ENCODE measurements at places on chromosomes 5 and 9.

GRCh38 chr5:62038024-62038423 lies 268.0 kb upstream of the KIF2A start:
- no peak for DNase-seq

GRCh38 chr5:6029811-6030271 lies 348.5 kb downstream of the MED10 start:
- DNase-seq, result no peak

- DNase-seq, result no peak
These were observed 20.9 kb downstream of the ANXA2R start for GRCh38 chr5:43019291-43019613.

DNA sequence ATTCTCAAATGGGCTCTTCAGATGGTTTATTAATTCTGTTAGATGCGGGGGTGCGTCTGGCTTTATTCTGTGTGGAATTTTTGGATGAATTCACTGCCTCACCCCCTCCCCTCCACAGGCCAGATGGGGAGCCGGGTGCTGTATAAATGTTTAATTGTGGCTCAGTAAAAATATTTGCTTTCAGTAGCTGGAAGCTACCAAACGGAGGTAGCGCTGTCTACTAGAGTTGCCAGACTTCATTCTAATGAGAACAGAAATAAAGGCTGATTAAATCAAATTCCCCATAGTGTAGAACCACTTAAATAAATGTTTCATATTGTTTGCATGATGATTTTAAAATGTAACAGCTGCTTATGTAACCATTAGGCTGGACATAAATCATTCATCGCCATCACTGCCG lies 34.5 kb upstream of the KCNMB1 start:
- DNase-seq, result no peak

DNA sequence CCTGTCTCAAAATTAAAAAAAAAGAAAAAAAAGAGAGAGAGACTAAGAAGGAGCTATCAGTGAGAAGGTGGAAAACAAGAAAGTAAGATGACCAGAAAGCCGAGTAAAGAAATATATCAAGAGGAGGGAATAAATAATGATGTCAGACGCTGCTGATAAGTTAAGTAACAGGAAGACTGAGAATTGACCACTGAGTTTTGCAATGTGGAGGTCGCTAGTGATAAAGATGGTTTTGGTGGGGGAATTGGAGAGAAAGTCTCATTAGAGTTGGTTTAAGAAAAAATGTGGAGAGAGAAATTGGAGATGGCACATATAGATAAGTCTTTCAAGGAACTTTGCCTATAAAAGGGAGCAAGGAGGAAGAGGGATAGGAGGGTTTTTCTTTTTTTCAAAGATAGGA lies 91.9 kb downstream of the RAD23B start:
- no peak for DNase-seq

- DNase-seq, result no peak
These were observed 163.3 kb upstream of the HMHB1 start for GRCh38 chr5:143648696-143649095.

DNA sequence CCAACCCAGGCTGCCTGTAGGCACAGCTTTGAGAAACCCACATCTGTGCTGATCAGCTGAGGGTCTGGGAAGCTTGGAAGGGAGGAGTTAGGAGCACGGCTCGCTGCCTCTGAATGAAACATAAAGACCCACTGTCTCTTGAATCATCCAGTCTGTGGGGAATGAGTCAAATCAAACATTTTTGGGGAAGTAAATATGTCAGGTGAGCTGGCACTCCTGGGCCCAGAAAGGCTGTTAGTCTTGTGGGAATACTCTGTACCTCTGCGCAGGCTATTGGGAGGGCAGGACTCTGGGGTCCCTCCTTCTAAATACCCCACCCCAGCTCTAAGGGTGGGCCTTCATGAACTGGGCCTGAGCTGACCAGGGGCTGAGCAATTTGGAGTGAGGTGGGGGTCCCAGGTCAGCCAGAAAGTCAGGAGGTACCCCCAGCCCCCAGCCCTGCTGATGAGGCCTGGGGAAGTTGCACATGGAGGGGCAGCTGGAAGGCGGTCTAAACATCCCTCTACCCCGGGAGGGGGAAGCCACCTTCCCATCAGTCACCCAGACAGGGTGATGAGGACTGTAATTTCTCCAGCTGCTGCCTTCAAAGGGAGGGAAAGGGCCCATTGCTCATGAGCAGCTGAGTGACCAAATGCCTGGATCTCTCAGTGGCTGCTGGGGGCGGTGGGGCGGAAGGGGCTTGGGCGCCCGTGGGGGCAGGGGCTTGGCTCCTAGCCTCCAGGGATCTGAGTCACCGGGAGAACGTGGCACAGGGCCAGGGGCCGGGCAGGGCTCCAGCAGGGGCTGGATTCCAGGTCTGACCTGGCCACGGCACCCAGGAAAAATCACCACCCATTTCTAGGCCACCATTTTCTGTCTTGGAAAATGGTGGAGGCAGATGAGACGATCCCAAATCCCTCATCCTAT lies 10.8 kb downstream of the FIBCD1 start:
- DNase-seq, result peak; percentile 82

GRCh38 chr9:106878934-106879333 lies 16.0 kb downstream of the ZNF462 start:
- no peak for DNase-seq

- DNase-seq, result no peak
These were observed 1141.5 kb upstream of the CDH6 start for GRCh38 chr5:30051976-30052375.

DNA sequence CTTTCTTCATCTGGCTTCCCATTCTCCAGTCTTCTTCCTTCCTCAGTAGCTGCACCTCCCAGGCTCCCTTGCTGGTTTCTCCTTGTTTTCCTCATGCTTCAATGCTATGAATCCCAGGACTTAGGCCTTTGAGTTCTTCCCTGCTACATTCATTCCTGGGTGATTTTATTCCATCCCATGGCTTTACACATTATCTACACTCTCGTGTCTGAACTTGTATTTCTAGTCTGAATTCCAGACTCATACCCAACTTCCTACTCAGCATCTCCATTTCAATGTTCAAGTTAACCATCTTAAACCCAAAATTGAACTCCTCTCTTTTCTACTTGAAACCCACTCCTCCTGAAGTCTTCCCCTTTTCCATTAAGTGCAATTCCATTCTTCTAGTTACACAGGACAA lies 20.0 kb downstream of the SLC24A2 start:
- no peak for DNase-seq

GRCh38 chr5:89904442-89904841 lies 505.1 kb downstream of the CETN3 start:
- DNase-seq, result no peak

DNA sequence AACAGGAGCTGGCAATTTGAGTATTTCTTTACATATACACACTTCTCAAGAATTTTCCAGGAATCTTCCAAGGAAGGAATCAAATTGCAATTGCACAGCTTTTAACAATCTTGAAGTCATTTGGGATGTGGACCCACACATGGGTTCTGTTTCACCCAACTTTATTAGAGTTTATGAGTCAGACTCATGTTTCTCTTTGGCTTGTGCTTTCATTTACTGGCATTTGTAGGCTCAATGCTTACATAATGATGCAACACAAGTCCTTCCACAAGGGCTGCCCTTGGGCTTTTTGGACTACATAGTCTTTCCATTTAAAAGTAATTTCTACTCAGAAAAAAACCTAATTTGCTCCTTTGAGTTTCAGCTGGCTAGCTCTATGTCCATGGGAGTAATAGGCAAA lies 4.6 kb upstream of the CDC37L1 start:
- no peak for DNase-seq

- DNase-seq, result no peak
These were observed 42.0 kb downstream of the ACO1 start for GRCh38 chr9:32426278-32426939.

DNA sequence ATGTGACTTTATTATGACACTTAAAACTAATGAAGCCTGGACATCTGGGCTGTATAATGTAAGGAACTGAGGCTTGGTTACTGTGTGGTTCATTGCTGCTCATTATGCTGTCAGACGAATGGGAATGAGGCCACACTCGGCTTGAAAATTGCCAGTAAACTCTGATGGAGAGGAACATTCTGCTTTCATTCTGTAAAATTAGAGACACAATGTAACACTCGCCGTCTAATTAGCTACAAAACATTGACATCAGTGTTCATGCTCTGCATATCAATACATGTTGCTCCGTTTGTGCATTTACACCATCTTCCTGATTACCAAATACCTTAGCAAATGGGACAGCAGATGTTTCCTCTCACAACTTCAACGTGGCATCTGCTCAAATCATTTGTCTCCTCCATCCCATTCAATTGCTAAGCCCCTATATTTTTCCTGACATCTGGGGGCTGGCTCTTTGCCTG lies 133.0 kb downstream of the SLC28A3 start:
- DNase-seq, result no peak

DNA sequence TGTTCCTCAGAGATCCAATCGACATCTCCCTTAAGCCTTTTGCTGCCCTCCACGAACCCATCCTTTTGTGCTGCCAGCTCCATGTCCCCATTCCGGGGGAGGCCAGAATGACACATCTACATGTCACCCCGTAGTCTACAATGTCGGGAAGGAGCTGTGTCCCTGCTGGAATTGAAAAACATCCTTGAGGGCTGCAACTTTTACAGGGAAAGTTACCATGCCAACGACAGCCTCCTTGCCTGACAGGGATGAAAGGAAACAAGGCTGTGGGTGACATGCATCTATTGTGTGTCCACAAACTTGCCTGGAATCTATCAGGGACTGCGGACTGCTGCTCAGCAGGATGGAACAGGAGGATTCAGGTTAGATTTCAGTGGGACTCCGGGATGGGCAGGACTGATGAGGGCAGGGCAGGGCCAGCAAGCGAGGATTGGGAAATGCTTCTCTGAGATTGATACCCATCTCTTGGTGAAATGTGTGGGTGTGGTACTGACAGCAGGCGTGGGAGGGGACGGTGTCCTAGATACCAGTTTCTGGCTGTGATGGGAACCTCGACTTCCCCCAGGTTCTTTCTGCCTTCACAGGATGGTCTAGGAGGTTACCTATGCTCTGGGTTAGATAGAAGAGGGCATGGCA lies 25.5 kb downstream of the EGR1 start:
- no peak for DNase-seq

GRCh38 chr5:11048760-11049159 lies 287.7 kb upstream of the DAP start:
- no peak for DNase-seq

GRCh38 chr9:38281917-38282316 lies 110.6 kb upstream of the ALDH1B1 start:
- DNase-seq, result no peak

- DNase-seq, result no peak
These were observed 31.2 kb downstream of the KCNMB1 start for GRCh38 chr5:170357955-170358444.

DNA sequence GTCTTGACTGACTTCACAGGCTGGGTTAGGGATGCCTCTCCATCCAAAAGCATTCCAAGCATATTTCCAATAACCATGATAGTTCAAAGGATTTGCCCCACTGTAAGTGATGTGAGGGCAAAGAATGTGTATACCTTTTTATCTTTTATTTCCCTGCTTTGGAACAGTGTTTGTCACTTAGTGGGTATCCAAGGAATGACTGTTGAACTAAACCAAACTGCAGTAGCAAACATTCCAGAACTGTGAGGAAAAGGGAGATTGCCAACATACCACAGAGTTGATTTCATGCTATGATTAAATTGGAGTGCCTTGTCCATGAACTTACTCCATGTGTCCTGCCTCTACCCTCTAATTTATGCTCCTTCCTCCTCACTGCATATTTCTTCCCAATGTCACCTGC lies 400.0 kb downstream of the KIAA0825 start:
- DNase-seq, result peak; percentile 84

- DNase-seq, result no peak
These were observed 116.7 kb upstream of the HAPLN1 start for GRCh38 chr5:83837265-83837907.

- DNase-seq, result peak; percentile 41
These were observed 110.7 kb downstream of the CCDC192 start for GRCh38 chr5:127813633-127814587.

GRCh38 chr5:7391215-7391614 lies 4.7 kb upstream of the ADCY2 start:
- no peak for DNase-seq

GRCh38 chr9:131098391-131099101 lies 2.2 kb downstream of the AIF1L start:
- DNase-seq, result no peak

- peak; percentile 61 for DNase-seq
These were observed 181.7 kb upstream of the SLC30A5 start for GRCh38 chr5:68911840-68912690.

GRCh38 chr5:98963019-98963418 lies 34.2 kb upstream of the CHD1 start:
- DNase-seq, result no peak

GRCh38 chr5:139698490-139699146 lies 50.5 kb downstream of the CXXC5 start:
- DNase-seq, result no peak

DNA sequence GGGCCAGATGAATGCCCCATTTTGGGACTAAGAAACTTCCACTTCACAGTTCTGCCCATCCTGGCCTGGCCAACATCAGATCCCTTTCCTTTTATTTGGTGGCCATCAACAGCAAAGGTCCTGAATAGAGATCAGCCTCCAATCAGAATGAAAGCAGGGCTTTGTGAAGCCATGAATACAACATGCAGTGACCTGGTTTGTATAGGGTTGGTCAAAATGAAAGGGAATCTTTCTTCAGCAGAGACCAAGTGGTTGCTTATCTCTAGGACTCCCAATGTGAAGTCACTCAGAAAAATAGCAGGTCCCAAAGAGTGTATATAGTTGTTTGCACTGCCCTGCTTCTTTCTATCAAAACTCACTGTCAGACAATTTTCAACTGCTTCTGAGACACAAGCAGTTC lies 113.9 kb upstream of the SLC12A2 start:
- no peak for DNase-seq

DNA sequence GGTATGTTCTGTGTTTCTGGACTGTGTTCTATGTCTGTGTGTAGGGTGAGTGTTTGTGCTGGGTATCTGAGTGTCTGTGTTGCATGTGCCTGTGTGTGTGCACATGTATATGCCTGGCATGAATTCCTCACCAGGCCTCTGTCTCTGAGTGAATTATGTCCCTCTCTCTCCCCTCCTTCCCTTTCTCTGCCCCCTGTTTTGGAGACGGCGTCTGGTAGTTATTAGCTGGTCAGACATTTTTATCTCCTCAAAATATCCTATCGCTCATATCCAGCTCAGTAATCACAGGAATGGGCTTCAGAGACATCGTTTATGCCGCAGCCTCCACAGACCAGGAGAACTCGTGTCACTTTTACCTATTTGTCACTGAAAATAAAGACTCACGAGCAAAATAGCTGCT lies 483.2 kb upstream of the BRINP1 start:
- no peak for DNase-seq

GRCh38 chr9:6943293-6943692 lies 185.5 kb downstream of the KDM4C start:
- no peak for DNase-seq

GRCh38 chr5:10480237-10480985 lies 38.7 kb downstream of the ROPN1L start:
- DNase-seq, result no peak

DNA sequence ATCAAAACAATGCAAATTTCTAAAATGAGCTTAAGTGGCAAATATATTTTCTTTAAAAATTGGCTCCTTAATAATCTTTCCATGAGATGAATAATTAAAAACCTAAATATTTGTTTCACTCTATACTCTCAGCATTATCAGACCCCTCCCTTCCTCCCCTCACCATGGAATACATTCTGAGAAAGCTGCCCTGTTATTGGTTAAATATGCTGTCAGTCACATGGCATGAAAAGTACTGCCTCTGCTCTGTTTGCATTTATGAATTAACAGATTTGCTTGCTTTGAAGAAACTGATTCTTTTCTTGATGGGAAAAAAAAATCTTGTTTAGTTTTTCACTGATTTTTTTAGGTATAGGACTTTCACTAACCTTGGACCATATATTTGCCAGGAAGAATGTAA lies 17.0 kb upstream of the RPS23 start:
- DNase-seq, result no peak

GRCh38 chr5:103561685-103562452 lies 720 bp downstream of the NUDT12 start:
- no peak for DNase-seq
